ENCODE measurements at places on chromosomes 12 and 14.
A peak's percentile ranks its signal among the peaks of the same experiment; 100 is the strongest.

- no peak for DNase-seq
These were observed 24.5 kb downstream of the WDR20 start for GRCh38 chr14:102164241-102164641.

GRCh38 chr14:94042433-94043091, 16.4 kb downstream of the OTUB2 start:
- no peak for DNase-seq

- DNase-seq = no peak
These were observed 127.7 kb downstream of the NRXN3 start for GRCh38 chr14:78297858-78298257.

GRCh38 chr12:51020448-51021182, 5.6 kb downstream of the SLC11A2 start:
- DNase-seq = no peak

- DNase-seq = no peak
These were observed 23.1 kb downstream of the ASB2 start for GRCh38 chr14:93953263-93953662.

DNA sequence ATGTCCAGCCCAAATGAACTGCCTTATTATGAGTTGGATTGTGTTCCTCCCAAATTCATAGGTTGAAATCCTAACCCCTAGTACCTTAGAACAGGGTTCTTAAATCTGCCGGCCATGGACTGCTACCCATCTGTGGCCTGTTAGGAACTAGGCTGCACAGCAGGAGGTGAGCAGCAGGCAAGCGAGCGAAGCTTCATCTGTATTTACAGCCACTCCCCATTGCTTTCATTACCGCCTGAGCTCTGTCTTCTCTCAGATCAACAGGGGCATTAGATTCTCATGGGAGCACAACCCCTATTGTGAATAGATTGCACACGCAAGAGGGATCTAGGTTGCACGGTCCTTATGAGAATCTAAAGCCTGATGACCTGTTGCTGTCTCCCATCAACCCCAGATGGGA, 9.8 kb upstream of the EML5 start:
- DNase-seq = no peak

DNA sequence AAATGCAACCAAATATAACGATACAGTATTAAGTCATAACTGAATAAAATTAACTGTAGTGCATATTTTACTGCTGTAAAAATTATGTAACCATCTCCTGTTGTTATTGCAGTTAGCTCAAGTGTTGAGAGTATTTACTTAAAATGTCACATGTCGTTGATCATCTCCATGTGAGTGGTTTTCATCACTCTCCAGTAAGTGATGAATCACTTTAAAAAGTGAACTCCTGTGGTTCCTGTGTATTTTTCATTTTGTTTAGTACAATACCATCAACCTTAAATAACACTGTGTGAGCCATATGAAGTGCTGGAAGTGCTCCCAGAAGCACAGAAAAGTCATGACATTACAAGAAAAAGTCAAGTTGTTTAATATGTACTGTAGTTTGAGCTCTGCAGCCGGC, 104.7 kb upstream of the SLCO1B1 start:
- no peak for DNase-seq

DNA sequence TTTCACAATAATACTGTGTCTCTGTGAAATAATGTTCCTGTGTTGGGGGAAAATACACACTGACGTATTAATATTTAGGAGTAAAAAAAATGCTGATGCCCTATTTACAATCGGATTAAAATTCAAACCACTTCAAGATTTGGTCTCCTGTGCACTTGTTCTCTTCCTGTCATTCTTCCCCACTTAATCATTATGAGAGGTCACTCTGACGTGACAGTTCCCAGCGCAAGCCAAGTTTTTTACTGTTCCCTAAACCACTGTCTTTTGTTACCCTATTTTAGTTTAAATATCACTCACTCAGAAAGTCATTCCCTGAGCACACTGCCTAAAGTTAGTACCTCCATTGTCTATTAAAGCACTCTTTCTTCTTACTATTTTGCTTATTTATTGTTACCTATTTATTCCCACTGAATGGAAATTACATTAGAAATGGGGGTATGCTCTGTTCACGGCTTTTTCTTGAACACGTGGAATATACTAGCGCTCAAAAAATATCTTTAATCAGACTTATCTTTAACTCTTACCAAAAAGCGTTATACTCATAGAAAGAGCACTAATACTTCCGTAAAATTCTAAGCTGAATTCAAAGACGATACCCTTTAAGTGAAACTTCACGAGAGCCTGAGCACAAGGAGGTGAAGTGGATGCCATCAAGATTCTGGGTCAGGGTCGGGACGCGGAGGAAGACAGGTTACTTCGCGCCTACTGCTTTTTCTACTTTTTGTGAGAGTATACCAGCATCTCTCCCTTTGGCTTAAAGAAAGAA, 670 bp upstream of the PSMA3 start:
- peak; percentile 17 for DNase-seq

DNA sequence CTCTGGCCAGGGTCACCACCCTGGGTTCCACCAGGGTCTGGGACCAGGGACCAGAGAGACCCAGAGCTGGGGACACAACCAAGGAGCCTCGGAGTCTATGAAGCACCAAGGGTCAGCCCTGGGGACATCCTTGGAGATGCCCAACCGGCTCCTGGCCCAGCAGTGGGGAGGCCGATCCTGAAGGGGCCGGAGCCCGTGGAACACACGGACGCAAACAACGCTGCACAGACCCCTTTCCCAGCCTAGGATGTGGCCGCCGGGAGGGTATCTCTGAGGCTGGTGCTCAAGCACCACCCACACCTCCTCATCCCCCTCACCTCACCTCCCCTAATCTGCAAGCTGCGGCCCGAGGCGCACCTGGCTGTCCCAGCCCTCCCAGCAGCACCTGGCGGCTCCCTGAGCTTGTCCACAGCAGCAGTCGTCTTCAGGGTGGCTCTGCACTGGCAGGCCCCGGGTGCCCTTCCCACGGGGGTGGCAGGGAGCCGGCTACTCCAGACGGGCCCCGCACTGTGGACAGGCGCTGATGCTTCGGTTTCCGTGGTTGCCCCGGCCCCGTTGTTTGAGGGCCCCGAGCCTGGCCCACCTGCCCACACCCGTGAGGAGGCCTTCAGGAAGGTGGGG, 146.8 kb upstream of the C14orf180 start:
- no peak for DNase-seq

GRCh38 chr12:40010899-40011774, 94.7 kb downstream of the SLC2A13 start:
- DNase-seq = peak; percentile 51

Data from muscle of back (tissue), 13 donors.